Caco-2 (cell line): ENCODE measurements at places on chromosomes 12 and 14. TPM values are rescaled to one million over a fixed set of nuclear protein-coding genes. Genes with fewer than 3 reads are reported as not detected.

Gene C12orf42
- total RNA-seq, result not detected in 2 replicates

Gene CCDC196
- total RNA-seq, result not detected in 2 replicates

- H3K4me1 ChIP-seq, result peaks cover 24% of the 10 kb centered on the region
- H3K4me3 ChIP-seq, result peak overlapping the region; percentile 63
- no peaks in the 10 kb centered on the region for H3K27me3 ChIP-seq
These were observed 1.2 kb downstream of the ANKRD9 start for GRCh38 chr14:102508410-102508773.

GRCh38 chr12:129610601-129611120, 293.2 kb downstream of the TMEM132D start:
- H3K27ac ChIP-seq, result no peak overlapping the region
- no peaks in the 10 kb centered on the region for H3K4me1 ChIP-seq
- no peaks in the 10 kb centered on the region for H3K36me3 ChIP-seq
- no peaks in the 10 kb centered on the region for H3K27me3 ChIP-seq

DNA sequence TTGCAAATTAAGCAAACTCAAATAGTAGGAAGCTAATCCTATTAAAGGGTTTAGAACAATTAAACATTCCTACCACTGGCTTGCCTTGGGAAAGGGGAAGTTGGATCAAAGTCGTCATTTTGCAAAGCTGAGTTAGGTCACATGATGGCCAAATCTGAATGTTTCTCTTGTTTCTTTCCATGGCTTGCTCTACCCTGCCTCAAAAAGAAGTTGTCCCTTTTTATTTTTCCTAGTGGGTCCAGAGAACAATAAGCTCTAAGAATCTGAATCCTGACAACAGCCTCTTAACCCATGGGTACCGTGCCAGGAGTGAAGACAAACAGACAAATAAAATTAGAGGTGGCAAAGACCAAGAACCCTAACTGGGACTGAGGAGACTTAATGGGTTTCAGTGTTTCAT, 26.2 kb upstream of the NPFF start:
- no peak for DNase-seq
- H3K36me3 ChIP-seq, result peaks cover 2% of the 10 kb centered on the region; the same call in 1 of the 2 replicates

- H3K36me3 ChIP-seq, result no peaks in the 10 kb centered on the region
- no peaks in the 10 kb centered on the region for H3K27me3 ChIP-seq
- no peak overlapping the region for H3K4me3 ChIP-seq
- H3K27ac ChIP-seq, result no peak overlapping the region
These were observed 19.0 kb downstream of the PHETA1 start for GRCh38 chr12:111349748-111350520.

GRCh38 chr12:95066091-95066855, 7.1 kb downstream of the NR2C1 start:
- no peak overlapping the region for H3K4me3 ChIP-seq
- no peak overlapping the region for H3K27ac ChIP-seq
- peaks cover 2% of the 10 kb centered on the region; the same call in 1 of the 2 replicates for H3K36me3 ChIP-seq
- H3K27me3 ChIP-seq, result no peaks in the 10 kb centered on the region

Gene KRT74
- total RNA-seq, result not detected in 2 replicates

- H3K36me3 ChIP-seq, result peaks cover 1% of the 10 kb centered on the region
- H3K4me1 ChIP-seq, result peaks cover 19% of the 10 kb centered on the region
- H3K4me3 ChIP-seq, result no peak overlapping the region
- H3K27ac ChIP-seq, result no peak overlapping the region
- peak; percentile 64 for DNase-seq
These were observed 29.2 kb downstream of the ZCCHC8 start for GRCh38 chr12:122471324-122472226.

DNA sequence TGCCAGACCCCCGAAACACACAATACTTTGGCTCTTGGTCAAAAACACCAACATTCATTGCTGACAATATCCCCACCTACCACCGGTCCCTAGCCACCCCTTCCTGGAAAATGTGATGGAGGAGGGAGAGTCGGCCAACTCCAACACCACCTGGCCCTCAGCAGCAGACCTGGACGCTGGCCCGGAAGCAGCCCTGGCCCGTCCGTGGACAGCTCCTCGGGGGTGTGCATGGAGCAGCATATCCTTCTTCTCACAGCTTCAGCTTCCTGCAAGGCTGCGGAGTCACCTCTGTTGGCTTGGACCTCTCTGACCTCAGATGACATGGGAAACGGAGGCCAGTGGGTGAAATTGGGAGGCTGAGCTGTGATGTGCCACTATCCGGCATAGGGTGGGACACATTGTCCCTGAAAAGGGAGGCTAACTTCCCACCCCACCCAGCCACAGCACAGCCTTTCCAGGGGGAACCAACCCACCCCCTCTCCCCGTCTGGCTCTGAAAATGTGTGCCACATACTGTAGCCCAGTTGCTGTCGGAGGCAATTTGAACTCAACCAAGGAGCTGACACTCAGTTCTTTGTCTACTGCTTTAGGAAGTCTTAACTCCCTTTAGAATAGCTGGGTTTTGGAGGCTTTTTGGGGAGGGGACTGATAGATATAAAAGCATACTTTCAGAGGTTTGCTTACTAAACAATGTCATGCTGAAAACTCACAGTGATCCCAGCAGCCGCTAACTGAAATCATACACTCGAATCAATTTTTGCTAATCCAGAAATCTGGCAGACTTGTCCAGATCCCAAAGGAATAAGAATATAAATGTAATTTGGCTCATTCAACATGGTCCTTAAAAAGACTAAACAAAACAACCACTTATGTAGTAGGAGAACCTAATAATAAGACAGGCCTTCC, 43.1 kb upstream of the LTA4H start:
- no peak overlapping the region for H3K4me3 ChIP-seq
- no peak for DNase-seq
- no peak overlapping the region for H3K27ac ChIP-seq
- H3K27me3 ChIP-seq, result no peaks in the 10 kb centered on the region

- peaks cover 20% of the 10 kb centered on the region for H3K4me1 ChIP-seq
- no peak overlapping the region for H3K4me3 ChIP-seq
- H3K27ac ChIP-seq, result peak overlapping the region; percentile 93
- H3K27me3 ChIP-seq, result no peaks in the 10 kb centered on the region
These were observed 42.9 kb upstream of the TESC start for GRCh38 chr12:117142094-117142493.

DNA sequence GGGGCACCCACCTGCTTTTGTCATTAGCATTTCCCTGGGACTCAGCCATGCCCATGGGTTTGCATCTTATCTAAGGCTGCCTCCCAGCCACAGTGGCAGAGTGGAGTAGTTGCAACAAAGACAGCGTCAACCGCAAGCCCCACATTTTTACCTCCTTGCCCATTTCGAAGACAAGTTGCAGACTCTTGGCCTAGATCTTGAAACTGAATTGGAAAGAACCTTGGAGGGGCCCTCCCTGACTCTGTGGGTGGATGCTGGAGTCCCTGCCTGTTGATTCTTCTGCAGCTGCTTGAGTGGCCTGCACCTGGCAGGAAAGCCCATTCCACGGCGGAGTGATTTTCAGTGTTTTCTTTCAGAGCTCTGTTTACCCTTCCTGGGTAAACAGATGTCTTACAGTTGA, 309.0 kb downstream of the VRK1 start:
- H3K4me1 ChIP-seq, result no peaks in the 10 kb centered on the region
- no peaks in the 10 kb centered on the region for H3K27me3 ChIP-seq
- no peak overlapping the region for H3K27ac ChIP-seq
- DNase-seq, result no peak

Gene RXYLT1
- total RNA-seq, result 7.2 and 9.1 TPM in 2 replicates

Gene KLRK1
- 0.18 and 0.28 TPM in 2 replicates for total RNA-seq

Gene PLEKHH1
- total RNA-seq, result 32.4 and 41.2 TPM in 2 replicates

DNA sequence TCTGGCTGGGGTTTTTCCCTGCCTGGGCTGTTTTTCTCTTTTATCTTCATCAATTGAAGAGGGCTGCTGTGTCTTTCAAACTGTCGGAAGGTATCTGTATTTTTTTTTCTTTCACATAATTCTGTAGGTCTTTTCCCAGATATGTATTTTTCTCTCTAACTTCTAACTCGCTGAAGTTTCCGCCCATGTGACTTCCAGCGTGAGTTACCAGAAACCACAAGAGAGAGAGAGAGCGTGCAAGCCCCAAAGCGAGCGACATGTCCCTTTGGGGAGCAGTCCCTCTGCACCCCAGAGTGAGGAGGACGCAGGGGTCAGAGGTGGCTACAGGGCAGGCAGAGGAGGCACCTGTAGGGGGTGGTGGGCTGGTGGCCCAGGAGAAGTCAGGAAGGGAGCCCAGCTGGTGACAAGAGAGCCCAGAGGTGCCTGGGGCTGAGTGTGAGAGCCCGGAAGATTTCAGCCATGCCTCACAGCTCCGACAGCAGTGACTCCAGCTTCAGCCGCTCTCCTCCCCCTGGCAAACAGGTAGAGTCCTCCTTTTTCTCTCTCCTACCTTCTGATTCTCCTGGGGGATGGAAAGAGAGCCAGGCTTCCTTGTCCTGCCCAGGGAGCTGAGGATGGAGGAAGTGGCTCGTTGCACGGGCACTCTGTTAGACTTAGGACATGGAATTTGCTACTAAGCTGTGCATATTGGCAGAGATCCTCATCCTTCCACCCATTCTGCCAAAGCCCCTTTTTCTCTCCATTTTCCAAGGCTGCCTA, at the start of gene BATF:
Gene BATF, plus strand, starts transcription at position 246 of the 759 bp plus-strand sequence. Its CDS starts 214 bp downstream, at position 460.
- H3K4me1 ChIP-seq, result peaks cover 48% of the 10 kb centered on the region
- no peak within 1 kb of the TSS for H3K4me3 ChIP-seq
- no peak for DNase-seq
- no peaks in the 10 kb centered on the region for H3K36me3 ChIP-seq
- no peaks in the 10 kb centered on the region for H3K27me3 ChIP-seq
- peak within 1 kb of the TSS; percentile 81 for H3K27ac ChIP-seq

- H3K36me3 ChIP-seq, result no peaks in the 10 kb centered on the region
- DNase-seq, result no peak
- peak overlapping the region; percentile 86 for H3K27ac ChIP-seq
- H3K27me3 ChIP-seq, result no peaks in the 10 kb centered on the region
These were observed 261 bp upstream of the MLH3 start for GRCh38 chr14:75051556-75051899.

GRCh38 chr12:12095021-12095420, 24.3 kb downstream of the BCL2L14 start:
- peaks cover 18% of the 10 kb centered on the region; the same call in 1 of the 2 replicates for H3K4me1 ChIP-seq
- peaks cover 1% of the 10 kb centered on the region; the same call in 1 of the 2 replicates for H3K36me3 ChIP-seq
- H3K4me3 ChIP-seq, result no peak overlapping the region
- no peak overlapping the region for H3K27ac ChIP-seq

GRCh38 chr14:24394275-24394674, 4.5 kb upstream of the NYNRIN start:
- H3K27ac ChIP-seq, result no peak overlapping the region
- no peaks in the 10 kb centered on the region for H3K36me3 ChIP-seq
- no peak overlapping the region for H3K4me3 ChIP-seq
- no peaks in the 10 kb centered on the region for H3K27me3 ChIP-seq

- H3K4me1 ChIP-seq, result peaks cover 15% of the 10 kb centered on the region
- DNase-seq, result no peak
- H3K36me3 ChIP-seq, result no peaks in the 10 kb centered on the region
- no peaks in the 10 kb centered on the region for H3K27me3 ChIP-seq
- no peak overlapping the region for H3K27ac ChIP-seq
These were observed 162.4 kb downstream of the RBM19 start for GRCh38 chr12:113803759-113804140.

DNA sequence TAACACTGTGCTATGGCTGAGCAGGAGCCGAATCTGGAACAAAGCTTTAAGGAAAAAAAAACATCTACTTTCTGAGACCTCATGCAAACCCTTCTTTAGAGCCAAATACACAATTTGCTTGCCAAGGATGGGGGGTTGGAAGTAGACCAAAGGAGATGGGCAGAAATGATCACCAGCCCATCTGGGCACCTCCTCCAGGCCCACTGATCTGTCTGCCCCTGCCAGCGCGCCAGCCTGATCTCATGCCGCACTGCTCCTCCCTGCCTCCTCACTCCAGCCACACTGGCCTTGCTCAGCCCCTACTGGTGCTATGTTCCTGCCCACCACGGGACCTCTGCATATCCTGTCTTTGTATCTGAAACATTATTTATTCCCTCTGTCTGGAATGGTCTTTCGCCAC, 24.8 kb upstream of the RAB35 start:
- DNase-seq, result no peak
- H3K27me3 ChIP-seq, result no peaks in the 10 kb centered on the region
- H3K36me3 ChIP-seq, result peaks cover 7% of the 10 kb centered on the region
- H3K4me1 ChIP-seq, result no peaks in the 10 kb centered on the region

GRCh38 chr12:104494137-104494792, 37.5 kb downstream of the CHST11 start:
- no peak for DNase-seq
- no peaks in the 10 kb centered on the region for H3K4me1 ChIP-seq

- H3K4me3 ChIP-seq, result no peak overlapping the region
- no peaks in the 10 kb centered on the region for H3K4me1 ChIP-seq
- no peak for DNase-seq
- no peaks in the 10 kb centered on the region for H3K27me3 ChIP-seq
- no peak overlapping the region for H3K27ac ChIP-seq
These were observed 8.7 kb downstream of the TMEM119 start for GRCh38 chr12:108589028-108589839.

Gene SMIM41
- total RNA-seq, result not detected in 2 replicates

DNA sequence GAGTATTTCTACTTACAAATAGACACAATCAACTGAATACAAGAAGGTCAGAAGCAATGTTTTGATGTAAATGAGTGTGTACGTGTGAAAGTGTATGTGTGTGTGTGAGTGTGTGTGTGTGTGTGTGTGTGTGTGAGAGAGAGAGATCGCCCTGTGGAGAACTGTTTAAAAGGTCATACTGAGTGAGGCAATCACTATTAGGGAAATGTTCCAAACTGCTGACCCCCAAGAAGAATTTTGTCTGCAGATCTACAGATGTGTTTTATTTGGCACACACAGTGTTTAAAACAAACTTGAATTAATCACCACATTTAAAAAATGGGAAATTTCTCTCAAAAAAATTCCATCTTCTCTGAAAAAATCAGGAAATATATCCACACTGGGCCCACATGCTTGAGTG, 1069.1 kb downstream of the SLC6A15 start:
- no peak for DNase-seq
- H3K36me3 ChIP-seq, result no peaks in the 10 kb centered on the region
- H3K27me3 ChIP-seq, result no peaks in the 10 kb centered on the region
- no peaks in the 10 kb centered on the region for H3K4me1 ChIP-seq

DNA sequence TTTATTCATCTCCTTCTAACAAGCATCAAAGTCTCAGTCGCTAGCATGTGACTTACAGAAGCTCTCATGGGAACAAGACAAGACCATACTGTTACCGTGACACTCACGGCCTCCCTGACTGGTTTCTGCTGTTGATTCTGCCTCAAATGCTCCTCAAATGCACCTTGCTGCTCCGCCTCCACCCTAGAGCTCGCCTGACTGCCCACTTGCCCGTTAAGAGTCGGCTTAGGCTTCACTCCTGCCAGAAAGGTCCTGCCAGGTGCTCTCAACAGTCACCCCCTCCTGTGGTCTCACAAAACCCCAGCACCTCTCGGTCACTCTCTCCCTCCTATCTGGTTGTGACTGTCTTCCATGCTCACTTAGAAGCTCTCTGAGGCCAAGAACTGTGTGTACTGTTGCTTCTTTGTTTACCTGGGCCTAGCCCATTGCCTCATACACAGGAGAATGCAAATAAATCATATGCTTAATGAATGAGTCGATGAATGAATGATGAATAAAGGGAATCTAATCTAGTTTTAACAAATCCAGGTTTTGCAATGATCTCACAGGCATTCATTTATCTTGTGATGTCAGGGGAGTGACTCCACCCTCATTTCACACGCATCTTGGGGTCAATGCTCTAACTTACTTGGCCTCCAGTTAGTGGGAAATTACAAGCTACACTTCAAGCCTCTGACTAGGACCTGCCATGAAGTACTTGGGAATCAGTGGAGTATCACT, 41.3 kb downstream of the SSH1 start:
- no peaks in the 10 kb centered on the region for H3K4me1 ChIP-seq
- H3K36me3 ChIP-seq, result no peaks in the 10 kb centered on the region; the same call in none of the 2 replicates
- H3K27me3 ChIP-seq, result no peaks in the 10 kb centered on the region
- no peak for DNase-seq
- peak overlapping the region; percentile 11 for H3K27ac ChIP-seq
- no peak overlapping the region for H3K4me3 ChIP-seq

Gene SERPINA6
- total RNA-seq, result 0.32 and 0.56 TPM in 2 replicates

Gene AKAP6
- 3.0 and 3.4 TPM in 2 replicates for total RNA-seq

- H3K4me1 ChIP-seq, result no peaks in the 10 kb centered on the region
- no peak overlapping the region for H3K4me3 ChIP-seq
- H3K27me3 ChIP-seq, result no peaks in the 10 kb centered on the region
- DNase-seq, result no peak
These were observed 40.9 kb upstream of the LRIG3 start for GRCh38 chr12:58961166-58961565.
